ENCODE measurements at places on chromosomes 5 and 9.
A peak's percentile ranks its signal among the peaks of the same experiment; 100 is the strongest.

DNA sequence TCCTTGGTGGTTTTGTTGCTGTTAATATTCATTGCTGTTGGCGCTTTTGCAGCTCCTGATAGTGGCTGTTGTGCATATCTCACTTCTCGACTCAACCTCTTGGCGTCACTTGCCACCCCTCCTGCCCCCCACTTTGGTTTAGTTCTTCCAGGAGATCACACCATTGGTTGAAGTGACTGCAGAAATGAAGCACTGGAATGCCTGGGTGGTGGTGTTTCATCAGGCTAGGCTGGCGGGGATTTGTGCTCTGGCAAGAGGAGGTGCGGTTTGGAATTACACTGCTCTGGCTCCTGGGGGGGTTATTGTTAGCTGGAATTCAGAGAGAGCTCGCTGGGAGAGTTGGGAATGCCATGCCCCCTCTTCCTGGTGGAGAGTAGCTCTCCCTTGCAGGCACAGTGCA, 11.5 kb downstream of the PRRC2B start:
- no peak for DNase-seq

DNA sequence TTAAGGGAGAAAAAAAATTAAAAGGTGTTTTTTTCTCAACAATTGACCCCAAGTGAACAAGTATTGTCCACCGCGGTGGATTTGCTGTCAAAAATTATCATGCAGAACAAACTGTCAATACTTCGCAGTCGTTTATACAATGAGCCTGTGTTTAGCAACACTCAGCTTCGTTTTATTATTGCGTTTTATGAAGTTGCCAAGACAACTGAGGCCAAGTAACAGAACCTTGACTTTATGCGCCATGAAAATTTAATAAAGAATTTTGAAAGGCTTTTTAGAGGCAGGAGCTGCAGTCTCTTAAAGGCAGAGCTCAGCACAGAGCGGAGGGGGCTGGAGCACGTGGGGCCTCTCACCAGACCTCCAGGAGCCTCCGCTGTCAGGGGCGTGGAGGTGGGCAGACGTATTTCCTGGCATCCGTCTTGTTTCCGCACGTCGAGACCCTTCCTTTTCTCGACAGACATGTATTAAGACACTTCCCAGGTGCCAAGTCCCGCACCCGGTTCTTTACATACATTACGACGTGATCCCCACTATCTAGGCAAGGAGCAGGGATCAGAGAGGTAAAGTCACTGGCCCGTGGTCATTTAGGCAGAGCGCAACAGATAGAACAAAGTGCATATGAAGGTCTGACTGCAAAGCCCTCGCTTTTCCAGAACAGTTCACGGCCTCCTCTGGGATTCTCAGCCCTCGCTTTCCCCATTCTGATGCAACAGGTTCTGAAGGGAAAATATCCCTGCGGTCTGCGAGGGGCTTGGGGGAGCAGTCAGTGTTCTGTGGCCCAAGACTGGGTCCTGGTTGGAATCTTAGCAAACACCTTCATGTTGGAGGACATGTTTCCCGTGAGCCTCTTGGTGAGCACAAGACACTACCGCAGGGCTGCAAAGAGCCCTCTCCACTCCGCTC, 164.4 kb downstream of the DAB2IP start:
- no peak for DNase-seq

GRCh38 chr9:79885093-79885857, 313.5 kb downstream of the TLE4 start:
- DNase-seq, result no peak

DNA sequence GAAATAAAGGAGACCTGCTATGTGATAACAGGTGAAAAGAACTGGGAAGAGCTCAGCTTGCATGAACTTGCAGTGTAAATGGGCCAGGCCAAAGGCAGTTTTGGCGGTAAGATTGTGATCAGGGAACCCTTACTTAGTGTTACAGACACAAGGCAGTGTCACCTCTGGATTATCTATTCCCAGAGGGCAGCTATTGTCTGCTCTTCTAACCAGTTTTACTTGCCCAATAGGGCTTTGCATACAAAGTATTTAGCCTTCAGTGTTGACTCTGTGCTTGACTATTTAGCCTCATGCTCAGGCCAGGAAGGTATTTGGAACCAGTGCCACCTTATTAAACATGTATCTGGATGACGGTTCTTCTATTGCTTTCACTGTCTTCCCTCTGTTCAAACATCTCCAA, 38.3 kb downstream of the GDNF start:
- no peak for DNase-seq

DNA sequence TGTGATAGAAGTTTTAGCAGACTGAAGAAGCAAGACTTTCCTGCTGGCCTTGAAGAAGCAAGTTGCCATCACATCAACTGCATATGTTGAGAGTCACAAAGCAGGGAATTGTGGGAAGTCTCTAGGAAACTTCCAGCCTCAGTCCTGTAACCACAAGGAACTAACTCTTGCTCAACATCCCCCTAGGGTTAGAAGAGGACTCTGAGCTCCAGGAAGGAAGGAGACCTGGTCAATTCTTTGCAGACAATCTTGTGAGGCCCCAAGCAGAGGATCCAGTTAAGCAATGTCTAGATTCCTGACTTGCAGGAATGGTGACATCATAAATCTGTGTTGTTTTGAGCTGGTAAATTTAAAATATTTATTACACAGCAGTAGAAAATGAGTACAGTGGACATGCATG, 18.6 kb upstream of the ZNF366 start:
- peak; percentile 84 for DNase-seq

DNA sequence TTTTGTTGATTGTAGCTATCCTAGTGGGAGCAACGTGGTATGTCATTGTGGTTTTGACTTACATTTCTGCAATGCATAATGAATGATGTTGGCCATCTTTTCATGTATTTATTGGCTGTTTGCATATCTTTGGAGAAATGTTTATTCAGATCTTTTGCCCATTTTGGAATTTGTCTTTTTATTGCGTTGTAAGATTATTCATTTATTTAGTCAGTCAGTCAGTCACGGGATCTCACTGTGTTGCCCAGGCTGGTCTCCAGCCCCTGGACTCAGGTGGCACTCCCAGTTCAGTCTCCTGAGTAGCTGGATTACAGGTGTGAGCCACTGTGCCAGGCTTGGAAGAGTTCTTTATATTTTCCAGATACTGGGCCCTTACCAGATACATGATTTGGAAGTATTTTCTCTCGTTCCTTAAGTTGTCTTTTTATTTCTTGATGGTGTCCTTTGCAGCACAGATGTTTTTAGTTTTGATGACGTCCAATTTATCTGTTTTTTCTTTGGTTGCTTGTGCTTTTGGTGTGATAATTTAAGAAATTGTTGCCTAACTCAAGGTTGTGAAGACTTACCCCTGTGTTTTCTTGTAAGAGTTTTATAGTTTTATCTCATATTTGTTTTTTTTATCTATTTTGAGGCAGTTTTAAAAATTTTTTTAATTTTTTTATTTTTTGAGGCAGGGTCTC, 67.1 kb downstream of the EHMT1 start:
- no peak for DNase-seq

GRCh38 chr9:79185866-79186265, 385.9 kb upstream of the TLE4 start:
- DNase-seq, result no peak

DNA sequence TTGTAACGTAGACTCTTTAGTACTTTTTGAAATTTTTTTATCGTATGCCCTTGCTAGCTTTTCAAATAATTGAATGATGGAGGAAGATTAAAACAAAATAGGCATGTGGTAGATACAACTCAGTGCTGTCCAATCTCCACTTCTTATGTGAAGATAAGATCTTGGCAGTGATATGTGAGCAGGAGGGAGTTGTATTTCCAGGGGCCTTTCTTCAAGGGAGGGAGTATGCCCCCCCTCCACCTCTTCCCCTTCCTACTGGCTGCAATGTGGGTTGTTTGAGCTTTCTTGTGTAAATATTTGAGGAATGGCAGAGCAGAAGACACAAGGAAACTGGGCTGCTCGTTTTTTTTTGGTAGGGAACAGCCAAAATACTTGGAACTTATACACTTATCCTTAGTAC, 374.9 kb downstream of the PSAT1 start:
- no peak for DNase-seq

- no peak for DNase-seq
These were observed 433.4 kb downstream of the DTWD2 start for GRCh38 chr5:118554981-118555380.

DNA sequence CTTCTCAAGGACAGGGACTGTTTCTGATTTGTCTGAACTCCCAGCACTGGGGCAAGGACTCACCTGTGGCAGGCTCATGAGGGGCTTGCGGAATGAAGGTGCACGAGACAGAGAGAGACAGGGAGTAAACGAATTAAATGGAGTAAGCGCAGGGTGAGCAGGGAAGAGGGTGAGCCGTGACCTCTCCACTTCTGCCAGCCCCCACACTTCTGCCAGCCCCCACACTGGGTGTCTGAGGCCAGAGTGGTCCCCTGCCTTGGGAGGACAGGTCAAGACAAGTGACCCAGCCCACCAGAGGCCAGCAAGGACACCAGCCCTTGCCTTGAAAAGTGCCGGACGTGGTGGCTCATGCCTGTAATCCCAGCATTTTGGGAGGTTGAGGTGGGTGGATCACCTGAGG, 37.2 kb downstream of the DAB2IP start:
- no peak for DNase-seq

- DNase-seq, result peak; percentile 40
These were observed 95.9 kb upstream of the COL5A1 start for GRCh38 chr9:134545543-134546245.

GRCh38 chr5:139387611-139388197, 2.0 kb downstream of the MZB1 start:
- no peak for DNase-seq

- no peak for DNase-seq
These were observed 36.3 kb downstream of the MACIR start for GRCh38 chr5:103294906-103295305.

- DNase-seq, result no peak
These were observed 662.1 kb upstream of the MEF2C start for GRCh38 chr5:89545076-89545475.

- DNase-seq, result no peak
These were observed 13.7 kb downstream of the DOLPP1 start for GRCh38 chr9:129094387-129095169.

DNA sequence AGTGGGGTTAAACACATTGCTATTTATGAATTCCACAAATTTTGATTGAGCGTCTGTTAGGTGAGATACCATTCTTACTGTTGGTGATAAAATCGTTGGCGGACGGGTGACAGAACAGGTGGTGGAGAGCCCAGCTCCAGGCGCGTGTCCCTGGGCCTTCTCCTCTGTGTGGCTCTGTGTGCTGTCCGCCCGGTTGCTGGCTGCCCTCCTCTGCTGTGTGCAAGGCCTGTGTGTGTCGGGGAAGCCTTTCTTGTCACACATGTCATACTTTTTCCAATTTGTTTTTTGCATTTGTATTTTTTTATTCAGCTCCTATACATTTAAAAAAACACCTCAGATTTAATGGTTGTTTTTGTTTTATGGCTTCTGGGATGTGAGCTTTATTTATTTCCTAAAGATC, 33.9 kb downstream of the TENT4A start:
- no peak for DNase-seq

DNA sequence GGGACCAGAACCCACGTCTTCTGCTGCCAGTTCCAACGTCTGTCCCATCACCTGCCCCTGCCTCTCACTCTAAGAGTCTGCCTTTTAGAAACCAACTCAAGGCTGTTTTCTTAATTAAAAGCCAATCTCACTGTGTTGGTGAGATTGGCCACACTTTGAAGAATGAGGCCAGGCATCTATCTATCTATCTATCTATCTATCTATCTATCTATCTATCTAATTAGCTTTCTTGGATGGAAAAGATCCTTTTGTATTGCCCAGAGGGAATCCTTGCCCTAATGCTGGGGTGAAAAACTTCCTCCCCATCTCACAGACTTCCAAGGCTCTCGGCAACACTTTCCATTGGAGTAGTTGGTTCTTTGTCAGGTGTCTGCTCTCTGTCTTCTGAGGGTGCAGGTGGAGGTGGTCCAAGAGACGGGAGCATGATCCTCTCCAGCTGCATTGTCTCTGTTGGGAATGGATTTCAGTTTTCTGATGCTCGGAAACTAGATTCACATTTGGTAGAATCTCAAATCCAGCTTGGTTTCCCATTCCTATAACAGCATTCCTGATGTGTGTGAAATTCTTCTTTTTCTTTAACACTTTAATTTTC, 57.9 kb downstream of the GALNT12 start:
- no peak for DNase-seq

DNA sequence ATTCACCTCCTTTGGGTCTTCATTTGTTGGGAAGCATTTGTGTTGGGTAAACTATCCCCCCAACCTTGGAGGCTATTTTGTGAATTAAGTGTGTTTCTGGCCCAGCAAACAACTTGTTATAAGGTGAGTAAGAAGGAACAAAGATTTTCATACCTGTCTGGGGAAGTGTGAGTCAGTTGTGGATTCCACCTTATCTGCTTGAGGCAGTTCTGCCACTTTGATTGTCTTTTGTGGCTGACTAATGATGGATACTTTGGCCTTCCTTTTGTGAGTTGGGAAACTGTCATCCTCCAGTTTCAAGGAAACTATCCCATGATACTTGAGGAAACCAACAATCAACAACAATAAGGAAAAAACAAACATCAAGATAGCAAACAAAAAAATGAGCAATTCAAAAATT, 24.6 kb upstream of the CER1 start:
- no peak for DNase-seq

DNA sequence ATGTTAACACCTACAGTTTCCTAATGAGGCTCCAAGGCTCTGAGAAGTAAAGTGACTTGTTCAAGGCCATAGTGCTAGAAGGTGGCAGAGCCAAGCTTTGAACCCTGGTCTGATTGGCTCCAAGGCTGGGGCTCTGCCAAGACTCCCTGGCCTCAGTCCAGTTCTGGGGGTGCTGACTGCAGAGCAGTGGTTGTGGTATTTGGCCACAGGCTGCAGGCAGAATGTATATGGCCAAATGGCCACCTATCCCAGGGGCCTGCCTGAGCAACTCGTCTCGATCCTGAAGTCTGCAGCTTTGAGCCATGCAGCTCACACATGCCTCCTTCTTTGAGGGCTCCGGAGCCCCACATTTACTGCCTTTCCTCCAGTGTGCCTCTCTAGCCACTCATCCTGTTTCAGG, 9.7 kb upstream of the NEK6 start:
- DNase-seq, result peak; percentile 3

- no peak for DNase-seq
These were observed 49.4 kb downstream of the MELK start for GRCh38 chr9:36622121-36622520.

GRCh38 chr5:129271308-129271707, 176.8 kb downstream of the ISOC1 start:
- DNase-seq, result no peak

DNA sequence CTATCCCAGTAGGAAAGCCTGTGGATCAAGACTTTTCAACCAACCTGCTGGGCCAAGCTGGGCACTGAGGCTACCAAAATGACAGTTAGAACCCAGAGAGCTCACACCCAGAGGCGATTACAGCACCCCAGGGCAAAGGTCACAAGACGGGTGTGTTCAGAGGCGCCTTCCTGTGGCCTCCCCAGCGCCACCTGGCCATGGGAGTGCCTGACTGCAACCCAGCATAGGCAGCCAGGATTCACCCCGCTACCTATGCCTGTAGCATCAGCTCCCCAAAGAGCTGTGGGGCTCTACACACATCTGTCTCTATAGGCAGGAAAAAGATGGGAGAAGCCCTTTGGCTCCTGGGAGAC, 33.5 kb downstream of the PDGFRB start:
- DNase-seq, result peak; percentile 74

- DNase-seq, result peak; percentile 95
These were observed 13.6 kb upstream of the LAMC3 start for GRCh38 chr9:130995086-130996011.

Data from MV-4-11 (cell line).